ENCODE measurements at places on chromosomes 3 and 15.

GRCh38 chr15:92415639-92416297 lies 22.1 kb downstream of the ST8SIA2 start:
- DNase-seq = no peak

DNA sequence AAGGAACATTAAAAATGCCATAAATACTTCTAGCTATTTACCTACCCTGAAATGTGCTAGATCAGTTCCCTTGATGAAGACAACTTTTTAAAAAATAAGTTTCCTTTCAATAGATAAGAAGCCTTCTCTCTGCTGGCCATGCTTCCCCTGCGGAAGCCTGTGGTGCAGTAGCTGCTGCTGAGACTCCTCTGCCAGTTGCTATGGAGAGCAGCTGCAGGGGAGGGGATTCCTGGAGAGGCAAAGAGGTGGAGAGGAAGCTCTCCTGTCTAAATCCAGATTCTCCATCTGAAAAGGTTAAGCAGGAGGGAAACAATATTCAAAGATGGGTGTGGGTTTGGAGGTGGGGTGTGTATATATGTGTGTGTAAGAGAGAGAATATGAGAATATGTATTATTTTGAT lies 69.8 kb upstream of the BFSP2 start:
- DNase-seq = no peak

DNA sequence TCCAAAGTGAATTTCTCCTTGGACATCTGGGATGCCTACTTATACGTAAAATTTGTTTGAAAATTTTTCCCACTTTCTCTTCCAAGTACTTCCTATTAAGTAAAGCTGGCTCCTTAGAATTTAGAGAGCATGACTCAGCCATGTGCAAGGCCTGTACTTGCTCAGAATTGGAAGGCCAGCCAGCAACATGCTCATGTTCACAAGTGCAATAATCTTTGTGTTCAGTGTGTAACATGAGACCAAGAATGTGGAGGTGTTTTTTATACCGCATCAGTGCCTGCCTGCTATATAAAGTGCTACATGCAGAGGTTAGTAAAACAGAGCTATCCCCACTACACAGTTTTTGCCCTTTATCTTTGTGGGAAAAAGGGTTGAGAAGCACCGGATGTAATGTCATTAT lies 151.9 kb upstream of the FEZF2 start:
- DNase-seq = no peak

GRCh38 chr3:170651260-170651845 lies 65.5 kb upstream of the SLC7A14 start:
- DNase-seq = no peak

- no peak for DNase-seq
Observed at GRCh38 chr3:168801794-168802193, 706.1 kb upstream of the GOLIM4 start.

GRCh38 chr3:147424581-147425387 lies 15.6 kb downstream of the ZIC1 start:
- no peak for DNase-seq

DNA sequence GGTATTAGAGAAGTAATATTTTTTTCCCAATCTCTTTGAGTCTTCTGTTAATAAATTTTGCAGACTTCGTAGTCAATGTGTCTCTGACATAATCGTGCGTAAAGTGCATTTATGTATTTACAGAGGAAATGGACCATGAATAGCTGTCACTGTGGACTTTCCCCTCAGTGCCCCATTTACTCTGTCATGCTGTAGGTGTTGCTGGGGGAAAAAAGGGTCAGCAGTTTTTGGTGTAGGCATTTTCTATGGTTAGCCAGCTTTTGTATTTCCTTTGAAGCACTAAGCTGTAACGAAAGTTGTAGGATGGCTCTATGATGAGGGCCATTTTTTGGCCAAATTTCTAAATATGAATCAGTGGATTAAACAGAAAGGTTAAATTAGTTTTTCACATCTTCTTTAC lies 598.4 kb downstream of the FGF12 start:
- DNase-seq = no peak

GRCh38 chr3:85159376-85159775 lies 200.6 kb downstream of the CADM2 start:
- no peak for DNase-seq

Data from activated CD4-positive, alpha-beta T cell treated with anti-CD3 and anti-CD28 coated beads, Interleukin-2, Interleukin-4, amounts not matched to agents 100 ng/mL and 50 ng/mL, durations not matched to agents 16 hours and 8 hours (primary cell).